ENCODE measurements at places on chromosomes 3 and 15.

- DNase-seq = no peak
- H3K36me3 ChIP-seq = no peaks in the 10 kb centered on the region
- peaks cover 8% of the 10 kb centered on the region for H3K4me1 ChIP-seq
- no peak overlapping the region for H3K4me3 ChIP-seq
- peak overlapping the region; percentile 36 for H3K27ac ChIP-seq
Observed at GRCh38 chr3:183370391-183370790, 58.0 kb downstream of the MCF2L2 start.

DNA sequence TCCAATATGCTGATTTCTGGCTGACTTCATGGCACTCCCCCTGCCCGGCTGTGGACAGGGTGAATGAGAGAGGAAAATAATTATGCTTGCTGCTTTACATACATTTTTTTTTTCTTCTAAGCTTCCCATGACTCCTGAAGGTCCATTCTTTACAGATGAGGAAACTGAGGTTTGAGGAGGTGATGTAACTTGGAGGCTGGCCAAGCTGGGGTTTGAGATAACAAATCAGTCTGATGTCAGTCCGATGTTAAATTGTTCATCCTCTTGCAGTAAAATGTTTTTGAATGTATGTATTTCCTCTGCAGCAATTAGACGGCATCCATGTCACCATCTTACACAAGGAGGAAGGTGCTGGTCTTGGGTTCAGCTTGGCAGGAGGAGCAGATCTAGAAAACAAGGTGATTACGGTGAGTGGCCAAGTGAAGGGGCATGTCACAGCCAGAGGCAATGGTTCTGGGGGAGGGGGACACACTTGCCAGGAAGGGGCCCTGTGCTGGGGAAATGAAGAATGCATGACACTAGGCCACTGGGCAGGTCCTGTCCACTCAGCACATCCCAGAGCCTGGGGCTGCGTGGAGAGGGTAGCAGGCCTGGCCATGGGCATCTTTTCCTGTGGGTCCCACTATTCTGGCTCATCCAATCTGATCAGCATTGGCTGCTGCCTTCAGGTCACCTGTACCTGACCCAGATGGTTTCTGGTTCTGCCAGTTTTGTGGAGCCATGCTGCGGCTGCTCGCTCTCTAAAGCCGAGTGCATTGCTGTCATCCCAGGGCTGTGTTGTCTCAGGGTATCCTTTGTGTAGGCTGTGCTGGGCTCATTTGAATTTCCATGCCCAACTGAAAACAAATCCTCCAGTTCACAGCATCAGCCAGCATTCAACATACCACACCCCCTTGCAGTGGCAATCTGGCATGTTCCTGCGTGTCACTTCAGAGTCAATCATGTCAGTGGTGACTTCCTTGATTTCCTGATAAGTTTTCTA, 20.4 kb downstream of the STARD5 start:
- H3K27ac ChIP-seq = peak overlapping the region; percentile 70
- H3K4me1 ChIP-seq = peaks cover 19% of the 10 kb centered on the region
- DNase-seq = no peak
- H3K27me3 ChIP-seq = no peaks in the 10 kb centered on the region

- DNase-seq = peak; percentile 19
- no peak overlapping the region for H3K4me3 ChIP-seq
- H3K36me3 ChIP-seq = no peaks in the 10 kb centered on the region
Observed at GRCh38 chr15:31255732-31256377, 70.8 kb upstream of the KLF13 start.

GRCh38 chr15:80798911-80799310, 19.7 kb downstream of the CEMIP start:
- peaks cover 95% of the 10 kb centered on the region for H3K36me3 ChIP-seq
- peaks cover 7% of the 10 kb centered on the region for H3K4me1 ChIP-seq
- no peak for DNase-seq
- no peak overlapping the region for H3K4me3 ChIP-seq
- H3K27me3 ChIP-seq = no peaks in the 10 kb centered on the region
- H3K27ac ChIP-seq = no peak overlapping the region

GRCh38 chr15:38687775-38688495, 123.3 kb upstream of the RASGRP1 start:
- no peaks in the 10 kb centered on the region for H3K4me1 ChIP-seq
- no peak for DNase-seq
- H3K4me3 ChIP-seq = no peak overlapping the region
- no peaks in the 10 kb centered on the region for H3K27me3 ChIP-seq
- no peaks in the 10 kb centered on the region for H3K36me3 ChIP-seq

- no peaks in the 10 kb centered on the region for H3K4me1 ChIP-seq
- no peak overlapping the region for H3K27ac ChIP-seq
- no peaks in the 10 kb centered on the region for H3K36me3 ChIP-seq
- DNase-seq = no peak
- H3K4me3 ChIP-seq = no peak overlapping the region
- no peaks in the 10 kb centered on the region for H3K27me3 ChIP-seq
Observed at GRCh38 chr3:121627622-121628021, 33.1 kb downstream of the HCLS1 start.

DNA sequence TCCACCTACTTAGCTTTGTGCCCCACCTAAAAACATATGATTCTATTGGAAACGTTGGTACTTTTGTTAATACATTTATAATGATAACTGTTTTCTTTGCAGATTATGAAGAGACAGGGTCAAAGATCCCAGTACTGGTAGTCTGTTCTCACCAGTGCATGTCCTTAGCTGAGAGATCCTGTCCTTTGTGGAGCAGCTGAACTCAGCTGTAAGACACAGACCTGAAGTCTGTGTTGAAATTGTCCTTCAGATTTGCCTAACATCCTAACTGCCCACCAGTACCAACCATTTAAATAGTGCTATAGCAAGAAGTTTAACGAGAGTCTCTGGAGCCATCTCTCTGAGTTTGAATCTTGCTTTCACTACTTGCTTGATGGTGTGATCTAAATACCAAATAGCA, 398.7 kb downstream of the FEZF2 start:
- DNase-seq = no peak
- H3K4me3 ChIP-seq = no peak overlapping the region
- H3K36me3 ChIP-seq = no peaks in the 10 kb centered on the region
- H3K4me1 ChIP-seq = peaks cover 3% of the 10 kb centered on the region

DNA sequence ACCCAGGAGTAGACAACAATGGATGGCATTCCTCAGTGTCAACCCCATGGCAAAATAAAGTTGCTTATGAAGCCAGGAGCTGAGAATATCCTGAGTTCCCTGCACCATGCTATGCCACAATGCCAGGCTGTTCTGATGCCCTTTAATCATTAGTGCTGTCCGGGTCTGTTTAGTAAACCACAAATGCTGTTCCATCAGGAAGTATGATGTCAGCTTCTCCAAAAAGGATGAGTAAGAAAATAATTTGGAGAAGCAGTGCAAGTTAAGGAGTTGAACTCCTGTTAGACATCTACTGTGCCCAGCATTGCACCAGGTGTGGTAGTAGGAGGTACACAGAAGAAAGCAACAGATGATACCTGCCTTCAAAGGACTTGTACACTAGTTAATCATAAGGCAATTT, 67.9 kb upstream of the GUCA1C start:
- no peaks in the 10 kb centered on the region for H3K4me1 ChIP-seq
- no peak overlapping the region for H3K27ac ChIP-seq
- H3K4me3 ChIP-seq = no peak overlapping the region
- no peaks in the 10 kb centered on the region for H3K27me3 ChIP-seq

DNA sequence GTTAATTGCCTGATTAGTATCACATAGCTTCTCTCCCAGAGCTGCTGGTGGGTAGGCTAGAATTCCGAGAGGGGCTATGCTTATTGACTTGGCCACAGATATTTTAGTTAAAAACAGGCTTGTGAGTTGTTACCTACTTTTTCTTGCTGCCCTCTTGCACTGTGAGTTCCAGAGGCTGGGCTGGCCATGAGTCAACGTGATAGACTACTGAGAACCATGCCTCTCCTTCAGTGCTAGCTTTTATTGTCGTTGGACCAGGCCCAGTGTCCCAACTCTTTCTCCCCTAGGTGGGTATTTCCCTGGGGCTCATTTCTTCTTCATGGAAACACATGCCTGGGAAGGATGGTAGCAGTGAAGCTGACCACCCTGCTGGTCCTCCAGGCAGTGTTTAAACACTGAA, 20.4 kb upstream of the PCOLCE2 start:
- no peaks in the 10 kb centered on the region for H3K36me3 ChIP-seq
- H3K4me3 ChIP-seq = no peak overlapping the region

GRCh38 chr15:65939901-65940617, 70.8 kb downstream of the RAB11A start:
- H3K27me3 ChIP-seq = peaks cover 7% of the 10 kb centered on the region
- no peak overlapping the region for H3K27ac ChIP-seq
- H3K4me3 ChIP-seq = no peak overlapping the region
- H3K36me3 ChIP-seq = no peaks in the 10 kb centered on the region

DNA sequence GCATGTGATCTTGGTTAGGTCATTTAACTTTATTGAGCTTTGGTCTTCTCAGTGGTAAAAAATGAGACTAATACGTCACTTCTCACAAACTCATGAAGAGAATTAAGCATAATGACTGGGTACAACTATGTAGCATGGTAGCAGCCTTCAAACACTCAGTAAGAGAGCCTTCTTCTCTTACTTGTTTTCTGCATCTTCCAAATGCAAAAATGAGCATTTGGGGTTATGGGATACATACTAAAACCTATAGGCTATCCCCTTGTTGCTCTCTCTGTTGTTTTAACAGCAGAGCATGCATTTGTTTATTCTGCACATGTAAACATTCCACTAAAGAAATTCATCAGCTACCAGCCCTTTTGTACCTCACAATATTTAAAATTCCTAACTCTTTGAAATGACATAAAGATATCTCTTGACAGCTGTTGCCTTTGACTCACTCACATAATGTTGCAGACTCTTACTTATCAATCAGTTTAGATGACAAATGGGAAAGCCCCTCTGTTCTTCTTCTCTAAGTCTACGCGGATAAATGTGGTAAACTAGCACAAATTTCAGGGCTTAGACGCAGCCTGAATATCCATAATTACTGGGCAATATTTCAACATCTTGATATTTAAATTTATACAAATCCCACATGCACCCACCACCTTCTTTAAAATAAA, 327.3 kb upstream of the SATB1 start:
- DNase-seq = no peak
- H3K27me3 ChIP-seq = no peaks in the 10 kb centered on the region
- H3K4me1 ChIP-seq = no peaks in the 10 kb centered on the region
- H3K27ac ChIP-seq = no peak overlapping the region

DNA sequence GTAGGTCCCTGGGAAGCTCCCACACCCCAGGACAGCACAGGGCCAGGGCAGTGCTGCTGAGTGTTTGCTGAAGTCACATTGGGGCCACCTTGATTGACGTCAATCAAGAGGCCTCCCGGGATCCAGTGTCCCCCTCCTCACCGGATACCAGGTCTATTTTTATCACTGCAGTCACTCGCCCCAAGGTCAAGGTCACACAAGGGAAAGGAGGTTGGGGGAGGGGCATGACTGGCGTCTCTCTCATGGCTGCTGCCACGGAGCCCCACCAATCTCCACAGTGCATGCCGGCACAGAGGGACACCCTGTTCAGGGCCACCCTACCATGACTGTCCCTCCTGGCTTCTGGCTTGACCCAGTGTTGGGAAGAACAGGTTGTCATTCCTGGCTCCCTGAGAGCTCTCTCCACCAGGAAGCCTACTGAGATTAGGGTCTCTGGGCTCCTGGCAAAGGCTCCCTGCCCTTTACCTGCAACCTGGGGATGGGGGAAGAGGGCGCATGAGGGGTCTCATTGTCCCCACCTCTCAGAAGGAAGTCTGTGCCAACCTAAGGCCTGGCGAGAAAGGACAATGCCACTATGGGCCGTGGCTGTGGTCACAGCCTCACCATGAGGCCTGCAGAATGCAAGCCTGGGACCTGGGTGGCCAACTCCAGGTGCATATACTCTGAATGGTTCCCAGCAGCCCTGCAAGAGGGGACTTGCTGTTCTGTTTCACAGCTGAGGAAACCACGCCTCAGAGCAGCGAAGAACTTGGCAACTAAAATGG, 1.5 kb downstream of the MYL3 start:
- DNase-seq = peak; percentile 22
- H3K27ac ChIP-seq = no peak overlapping the region
- H3K4me3 ChIP-seq = no peak overlapping the region
- no peaks in the 10 kb centered on the region for H3K4me1 ChIP-seq

- peak; percentile 92 for DNase-seq
- no peaks in the 10 kb centered on the region for H3K36me3 ChIP-seq
- H3K4me1 ChIP-seq = peaks cover 14% of the 10 kb centered on the region
- peak overlapping the region; percentile 27 for H3K27ac ChIP-seq
- H3K4me3 ChIP-seq = peak overlapping the region; percentile 82
Observed at GRCh38 chr15:74365598-74366445, 1.6 kb downstream of the CYP11A1 start.

DNA sequence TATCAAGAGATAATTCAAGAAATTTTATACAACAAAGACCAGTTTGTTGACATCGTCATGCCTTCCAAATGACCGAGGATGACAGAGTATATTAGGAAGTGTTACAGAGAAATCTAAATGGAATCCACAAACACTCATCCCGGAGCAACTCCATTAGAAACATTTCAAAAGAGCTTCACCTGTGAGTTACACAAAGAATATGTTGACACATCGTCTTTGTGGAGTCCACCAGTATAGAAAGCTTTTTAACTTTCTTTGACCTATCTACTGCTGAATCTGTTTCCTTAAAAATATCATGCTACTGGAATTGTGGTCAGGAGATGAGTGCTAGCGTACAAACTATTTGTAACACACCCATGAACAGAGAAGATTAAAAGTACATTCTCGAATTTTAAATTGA, 130.4 kb downstream of the SUCLG2 start:
- H3K4me3 ChIP-seq = no peak overlapping the region
- H3K27me3 ChIP-seq = no peaks in the 10 kb centered on the region
- H3K36me3 ChIP-seq = peaks cover 5% of the 10 kb centered on the region
- no peak for DNase-seq
- H3K4me1 ChIP-seq = peaks cover 22% of the 10 kb centered on the region

GRCh38 chr3:51371943-51372557, 13.0 kb upstream of the MANF start:
- no peaks in the 10 kb centered on the region for H3K27me3 ChIP-seq
- H3K27ac ChIP-seq = no peak overlapping the region
- no peak overlapping the region for H3K4me3 ChIP-seq
- H3K36me3 ChIP-seq = no peaks in the 10 kb centered on the region

GRCh38 chr15:56207711-56208110, 36.0 kb downstream of the RFX7 start:
- peaks cover 20% of the 10 kb centered on the region for H3K4me1 ChIP-seq
- H3K27ac ChIP-seq = no peak overlapping the region
- no peaks in the 10 kb centered on the region for H3K36me3 ChIP-seq
- no peaks in the 10 kb centered on the region for H3K27me3 ChIP-seq
- no peak for DNase-seq
- H3K4me3 ChIP-seq = no peak overlapping the region

DNA sequence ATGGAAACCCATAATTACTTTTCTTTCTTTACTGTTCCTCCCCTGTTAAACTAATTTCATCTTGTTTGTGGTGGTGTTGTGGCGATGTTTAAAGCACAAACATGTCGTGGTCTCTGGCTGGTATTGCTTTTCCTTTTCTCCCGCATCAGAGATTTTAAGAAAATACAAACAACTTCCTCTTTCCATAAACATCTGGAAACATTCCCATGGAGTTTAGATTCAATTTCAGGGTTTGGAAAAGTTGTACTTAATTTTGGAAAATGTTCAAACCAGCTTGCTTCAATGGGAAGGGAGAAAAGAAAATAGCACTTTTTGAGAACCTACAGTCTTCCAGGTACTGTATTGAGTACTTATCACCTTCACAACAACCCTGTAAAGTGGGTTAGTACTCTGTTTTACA, 30.4 kb downstream of the STARD9 start:
- H3K4me1 ChIP-seq = no peaks in the 10 kb centered on the region
- no peak for DNase-seq
- no peaks in the 10 kb centered on the region for H3K27me3 ChIP-seq
- H3K4me3 ChIP-seq = no peak overlapping the region

- no peaks in the 10 kb centered on the region for H3K27me3 ChIP-seq
- peak; percentile 82 for DNase-seq
- peak overlapping the region; percentile 98 for H3K4me3 ChIP-seq
- no peaks in the 10 kb centered on the region for H3K36me3 ChIP-seq
- H3K4me1 ChIP-seq = peaks cover 9% of the 10 kb centered on the region
Observed at GRCh38 chr15:22978691-22979237, 1.4 kb downstream of the CYFIP1 start.

Data from osteoblast (primary cell).